ENCODE measurements at places on chromosomes 11 and 22. TPM values are rescaled to one million over a fixed set of nuclear protein-coding genes. Genes with fewer than 3 reads are reported as not detected.

The CLMP gene
- total RNA-seq = 23.7 TPM

The DENND5A gene
- total RNA-seq = 42.8 TPM

The IGLL1 gene
- total RNA-seq = not detected

The GTSE1 gene
- 31.7 TPM for total RNA-seq

The LGALS12 gene
- not detected for total RNA-seq
